Activated T-cell treated with anti-CD3 and anti-CD28 coated beads for 4 hours (primary cell): ENCODE measurements at places on chromosomes 2 and 18.

DNA sequence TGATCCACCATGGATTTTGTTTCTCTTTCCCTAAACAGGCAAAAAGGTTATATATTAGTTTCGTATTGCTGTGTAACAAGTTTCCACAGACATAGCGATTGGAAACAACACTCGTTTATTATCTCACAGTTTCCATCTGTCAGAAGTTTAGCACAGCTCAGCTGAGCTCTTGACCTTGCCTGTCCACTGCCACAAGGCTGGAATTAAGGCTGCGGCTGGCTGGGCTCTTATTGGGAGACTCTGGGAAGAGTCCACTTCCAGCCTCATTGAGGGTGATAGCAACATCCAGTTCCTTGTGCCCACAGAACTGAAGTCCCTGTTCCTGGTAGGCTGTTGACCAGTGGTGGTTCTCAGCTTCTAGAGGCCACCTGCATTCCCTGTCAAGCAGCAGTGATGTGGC lies 120.4 kb downstream of the TPGS2 start:
- DNase-seq = no peak

DNA sequence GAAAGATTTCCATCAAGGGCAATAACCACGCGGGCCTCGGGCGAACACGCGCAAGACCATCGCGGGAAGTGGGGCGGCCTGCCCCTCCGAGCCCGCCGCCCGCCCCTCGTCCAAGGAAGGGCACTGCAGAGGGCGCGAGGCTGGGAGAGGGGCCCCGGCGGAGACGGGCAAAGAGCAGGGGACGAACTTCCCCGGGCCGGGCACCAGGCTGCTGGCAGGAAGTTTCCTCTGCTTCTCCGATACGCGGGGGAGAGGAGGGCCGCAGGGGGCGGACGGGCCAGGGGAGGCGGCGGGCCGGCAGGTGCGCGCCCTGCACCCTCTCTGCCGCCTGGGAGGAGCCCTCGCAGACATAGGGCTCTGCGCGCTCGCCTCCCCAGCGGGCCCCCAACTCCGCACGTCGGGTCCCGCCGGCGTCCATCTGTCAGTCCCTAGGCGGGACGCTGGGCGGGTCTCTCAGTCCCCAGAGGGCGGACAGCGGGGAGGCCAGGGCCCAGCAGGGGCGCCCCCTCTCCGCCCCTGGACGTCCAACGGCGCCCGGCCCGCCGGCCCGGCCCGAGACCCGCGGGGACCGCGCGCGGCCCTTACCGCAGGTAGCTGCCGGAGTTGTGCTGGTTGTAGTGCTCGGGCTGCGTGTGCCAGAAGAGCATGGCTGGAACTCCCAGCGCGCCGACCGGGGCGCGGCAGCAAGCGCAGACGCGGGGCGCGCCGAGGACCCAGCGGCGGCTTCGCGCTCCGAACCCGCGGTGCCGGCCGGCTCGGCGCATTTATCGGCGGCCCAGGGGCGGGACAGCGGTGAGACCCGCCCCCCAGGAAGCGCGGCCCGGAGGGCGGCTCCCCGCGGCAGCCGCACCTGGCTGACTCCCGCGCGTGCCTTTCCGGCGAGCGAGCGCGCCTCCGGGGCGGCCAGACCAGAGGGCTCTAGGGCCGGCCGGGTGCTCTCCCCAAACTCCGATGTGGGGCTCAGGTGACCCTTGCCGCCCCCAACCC lies at the start of gene TFCP2L1:
Gene TFCP2L1 (minus strand): TSS at position 740 of the 987 bp plus-strand sequence. CDS start 93 bp downstream, at position 647.
- no peak for DNase-seq

DNA sequence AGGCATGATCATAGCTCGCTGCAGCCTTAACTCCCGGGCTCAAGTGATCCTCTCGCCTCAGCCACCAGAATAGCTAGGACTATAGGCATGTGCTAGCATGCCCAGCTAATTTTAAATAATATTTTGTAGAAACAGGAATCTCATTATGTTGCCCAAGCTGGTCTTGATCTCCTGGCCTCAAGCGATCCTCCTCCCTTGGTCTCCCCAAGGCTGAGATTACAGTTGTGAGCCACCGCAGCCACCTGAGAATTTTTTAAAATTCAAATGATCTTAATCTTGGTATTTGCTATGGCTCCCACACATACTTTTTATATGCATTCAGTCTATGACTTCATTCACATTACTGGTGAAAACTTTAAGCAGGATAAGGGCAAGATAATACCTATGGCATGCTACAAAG lies 13.1 kb downstream of the KRCC1 start:
- DNase-seq = no peak

- no peak for DNase-seq
Measured at GRCh38 chr2:226387499-226387942, 412.1 kb downstream of the IRS1 start.

GRCh38 chr2:166805753-166806152 lies 82.5 kb upstream of the XIRP2 start:
- DNase-seq = no peak

DNA sequence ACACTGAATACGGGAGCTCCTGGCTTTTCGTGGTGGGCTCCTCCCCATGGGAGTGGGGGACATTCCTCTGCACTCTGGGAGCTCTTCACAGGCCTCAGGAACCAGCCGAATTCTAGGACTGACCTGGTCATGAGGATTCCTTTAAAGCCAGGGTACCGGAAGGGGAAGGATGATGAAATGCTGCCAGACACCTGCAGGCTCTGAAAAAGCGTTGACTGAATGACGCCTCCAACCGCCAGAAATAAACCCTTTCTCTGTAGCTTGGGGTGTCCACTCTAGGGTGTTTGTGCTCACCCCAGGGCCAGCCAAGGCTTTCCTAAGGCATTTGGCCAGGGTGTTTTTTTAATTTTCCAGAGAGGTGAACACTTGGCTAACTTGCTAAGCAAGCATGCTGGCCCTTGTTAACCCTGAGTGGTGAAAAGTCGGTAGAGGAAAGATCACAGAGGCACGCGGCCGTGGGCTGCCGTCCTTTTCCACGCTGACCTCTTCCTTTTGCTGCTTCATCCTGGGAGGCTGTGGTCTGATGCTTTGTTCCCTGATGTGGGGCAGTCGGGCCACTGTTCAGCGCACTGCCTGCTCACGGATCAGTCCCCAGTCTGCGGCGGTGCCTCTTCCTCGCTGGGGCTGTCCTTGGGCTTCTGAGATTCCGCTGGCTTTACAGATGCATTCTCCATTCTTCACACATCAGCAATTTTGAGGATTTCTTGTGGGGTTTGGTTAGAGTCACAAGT lies 32.0 kb downstream of the IMPA2 start:
- no peak for DNase-seq

DNA sequence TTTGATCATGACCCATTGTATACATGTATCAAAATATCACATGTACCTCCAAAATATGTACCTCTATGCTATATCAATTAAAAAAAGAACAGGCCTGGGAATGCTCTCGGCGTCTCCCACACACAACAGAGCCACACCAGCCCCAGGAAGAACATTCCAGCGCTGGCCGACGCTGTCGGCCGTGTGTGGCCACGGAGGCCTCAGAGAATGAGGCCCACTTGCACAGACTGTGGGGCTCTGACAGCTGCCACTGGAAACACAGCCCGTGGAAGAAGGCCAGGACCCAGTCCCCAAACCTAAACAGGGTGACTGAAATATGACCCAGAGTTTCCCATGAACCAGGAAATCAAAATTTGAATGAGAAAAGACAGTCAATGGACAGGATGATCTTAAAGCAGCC lies 69.7 kb downstream of the EIPR1 start:
- DNase-seq = no peak

GRCh38 chr2:101658387-101658786 lies 39.1 kb upstream of the MAP4K4 start:
- no peak for DNase-seq

DNA sequence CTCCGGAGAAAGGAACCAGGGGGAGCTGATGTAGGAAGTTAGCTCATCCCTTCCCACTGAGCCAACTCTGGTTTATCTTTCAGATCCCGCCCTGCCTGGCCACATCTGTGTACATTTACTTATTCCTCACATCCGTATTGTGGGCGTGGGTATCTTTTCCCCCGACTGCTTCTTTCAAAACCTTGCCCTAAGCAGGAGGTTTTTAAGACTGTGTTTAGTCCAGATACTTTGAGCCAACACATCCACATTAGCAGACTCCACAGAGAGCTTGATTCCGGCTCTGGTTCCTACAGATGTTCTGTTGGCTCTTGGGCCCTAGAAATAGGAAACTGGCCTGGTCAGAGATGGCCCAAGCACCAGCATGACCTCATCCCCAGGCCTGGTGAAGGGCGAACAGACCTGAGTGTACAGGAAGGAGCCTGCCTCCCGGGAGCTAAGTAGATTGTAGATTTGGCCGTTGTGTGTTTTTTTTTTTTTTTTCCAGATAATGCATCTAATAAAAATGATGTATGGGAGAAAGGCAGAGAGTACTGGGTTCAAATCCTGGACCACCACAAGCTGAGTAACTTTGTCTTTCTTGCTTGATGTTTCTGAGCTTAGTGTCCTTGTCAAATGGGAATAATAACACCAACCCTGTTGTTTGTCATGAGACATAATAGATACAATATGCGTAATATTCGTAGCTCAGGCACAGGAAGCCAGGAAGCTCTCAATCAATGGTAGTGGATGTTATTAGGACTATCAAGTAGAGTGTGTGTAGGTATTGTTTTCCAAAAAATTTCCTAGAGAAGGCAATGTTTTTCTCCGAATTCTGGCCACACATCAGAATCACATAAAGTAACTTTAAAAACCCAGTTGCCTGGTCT lies 92.3 kb downstream of the PRKCE start:
- no peak for DNase-seq

- DNase-seq = no peak
Measured at GRCh38 chr2:180122874-180123273, 115.8 kb upstream of the CWC22 start.

DNA sequence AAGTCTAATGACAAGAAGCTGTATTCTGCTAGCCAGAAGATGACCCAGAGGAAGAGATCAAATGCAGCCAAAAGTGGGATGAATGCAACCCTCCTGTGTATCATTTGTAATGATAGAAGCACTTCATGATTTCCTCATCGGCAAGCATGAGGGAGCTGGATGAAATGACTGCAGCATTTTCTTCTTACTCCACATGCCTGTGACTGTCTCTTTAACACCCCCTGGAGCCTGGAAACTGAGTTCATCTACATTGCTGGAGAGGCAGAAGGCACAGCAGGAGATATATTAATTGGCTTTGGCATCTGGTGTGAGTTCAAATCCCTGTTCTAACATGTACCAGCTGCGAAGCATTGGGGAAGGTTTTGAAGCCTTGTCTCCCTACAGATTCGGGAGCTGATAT lies 37.7 kb downstream of the ID2 start:
- no peak for DNase-seq

- DNase-seq = peak; percentile 76
Measured at GRCh38 chr2:96142217-96143113, 2.8 kb downstream of the DUSP2 start.

DNA sequence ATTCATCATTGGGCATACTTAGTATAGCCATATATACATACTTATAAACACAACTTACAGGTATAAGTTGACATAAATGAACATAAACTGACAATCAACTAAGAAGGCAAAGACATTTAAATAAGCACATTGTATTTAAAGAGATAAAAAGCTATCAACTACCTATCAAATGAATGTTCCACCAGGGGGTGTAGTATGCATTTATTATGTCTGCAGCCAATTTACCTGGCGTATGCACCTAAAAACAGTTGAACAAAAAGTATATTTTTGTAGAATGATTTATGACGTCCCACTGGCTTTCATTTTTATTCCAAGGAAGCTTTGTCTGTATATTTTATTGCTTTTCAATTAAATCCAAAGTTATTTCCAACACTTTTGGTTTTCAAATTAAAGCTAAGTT lies 323.5 kb downstream of the AFF3 start:
- DNase-seq = no peak

GRCh38 chr2:128348701-128349100 lies 30.0 kb upstream of the HS6ST1 start:
- DNase-seq = no peak

DNA sequence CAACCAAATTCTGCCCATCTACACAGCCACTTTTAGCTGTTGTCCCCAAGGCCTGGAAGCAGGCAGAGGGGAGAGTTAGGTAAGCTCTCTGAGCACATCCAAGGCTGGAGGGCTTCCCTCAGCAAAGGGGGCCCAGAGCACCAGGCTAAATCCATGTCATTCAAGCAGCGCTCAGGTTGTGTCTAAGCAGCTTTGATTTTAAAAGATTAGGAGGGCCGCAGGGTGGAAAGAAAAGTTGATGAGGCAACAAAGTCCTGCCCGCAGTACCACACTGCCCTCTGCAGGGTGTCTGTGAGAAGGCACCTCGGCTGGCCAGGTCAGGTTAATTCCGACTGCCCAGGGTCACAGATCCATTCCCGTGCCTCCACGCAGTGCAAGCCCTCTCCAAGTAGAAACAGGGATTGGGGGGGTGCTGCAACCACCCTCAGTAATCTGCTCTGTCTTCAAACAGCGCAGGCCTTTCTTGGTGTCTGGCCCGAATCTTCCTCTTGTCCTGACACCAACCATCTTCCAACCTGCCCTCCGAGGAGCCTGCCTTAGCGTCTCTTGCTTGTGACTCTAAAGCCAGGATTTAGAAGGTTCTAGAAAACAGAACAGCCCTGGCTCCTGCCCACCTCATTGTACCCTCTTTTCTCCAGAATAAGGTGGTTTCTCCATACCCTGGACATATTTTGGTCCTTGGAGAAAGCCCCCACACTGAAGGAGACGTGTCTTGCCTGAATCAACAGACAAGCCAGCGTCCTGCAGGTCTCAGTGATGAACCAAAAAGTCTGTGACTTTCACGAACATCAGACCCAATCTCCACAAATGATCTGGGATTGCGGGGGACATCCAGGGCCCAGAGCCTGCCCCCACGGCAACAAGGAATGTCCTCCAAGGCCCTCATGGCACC lies 289.2 kb downstream of the TNS1 start:
- peak; percentile 66 for DNase-seq

- no peak for DNase-seq
Measured at GRCh38 chr2:3661149-3661660, 3.2 kb downstream of the ALLC start.
